Type B pancreatic cell (in vitro differentiated cells): ENCODE measurements at places on chromosomes 13 and 19. TPM values are rescaled to one million over a fixed set of nuclear protein-coding genes. Genes with fewer than 3 reads are reported as not detected.

Gene MCEMP1
- total RNA-seq, result not detected in 2 replicates

Gene FOXO1
- total RNA-seq, result 16.9 and 21.5 TPM in 2 replicates

Gene MRPS31
- 26.7 and 33.6 TPM in 2 replicates for total RNA-seq

Gene MAST1
- total RNA-seq, result 1.9 and 3.5 TPM in 2 replicates

GRCh38 chr19:36528921-36529518 lies 949 bp upstream of the ZNF260 start:
- peaks cover 9% of the 10 kb centered on the region for H3K4me1 ChIP-seq
- H3K27me3 ChIP-seq, result no peaks in the 10 kb centered on the region
- H3K27ac ChIP-seq, result peak overlapping the region; percentile 99
- no peak for DNase-seq
- H3K36me3 ChIP-seq, result peaks cover 49% of the 10 kb centered on the region

DNA sequence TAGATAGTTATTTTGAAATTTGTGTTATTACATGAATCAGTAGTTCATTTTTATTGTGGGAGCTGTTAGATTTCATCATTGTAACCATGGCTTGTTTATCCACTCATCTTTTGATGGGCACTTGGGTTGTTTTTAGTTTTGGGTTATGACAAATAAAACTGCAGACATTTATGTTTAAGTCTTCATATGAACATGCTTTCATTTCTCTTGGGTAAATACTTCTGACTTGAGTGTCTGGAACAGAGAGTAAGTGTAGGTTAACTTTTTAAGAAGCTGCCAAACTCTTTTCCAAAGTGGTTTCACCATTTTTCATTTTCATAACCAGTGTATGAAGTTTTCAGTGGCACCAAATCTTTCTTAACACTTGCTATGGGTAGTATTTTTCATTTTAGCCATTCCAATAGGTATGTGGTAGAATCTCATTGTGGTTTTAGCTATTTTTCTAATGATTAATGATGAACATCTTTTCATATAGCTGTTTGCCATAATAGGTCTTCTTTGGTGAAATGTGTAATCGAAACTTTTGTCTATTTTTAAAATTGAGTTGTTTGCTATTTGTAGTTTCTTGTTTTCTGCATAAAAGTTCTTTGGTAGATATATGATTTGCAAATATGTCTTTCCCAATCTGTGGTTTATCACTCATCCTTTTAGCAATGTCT lies 17.9 kb downstream of the SLAIN1 start:
- no peak overlapping the region for H3K4me3 ChIP-seq
- H3K4me1 ChIP-seq, result peaks cover 3% of the 10 kb centered on the region
- no peaks in the 10 kb centered on the region for H3K27me3 ChIP-seq
- DNase-seq, result no peak
- peaks cover 11% of the 10 kb centered on the region for H3K36me3 ChIP-seq

DNA sequence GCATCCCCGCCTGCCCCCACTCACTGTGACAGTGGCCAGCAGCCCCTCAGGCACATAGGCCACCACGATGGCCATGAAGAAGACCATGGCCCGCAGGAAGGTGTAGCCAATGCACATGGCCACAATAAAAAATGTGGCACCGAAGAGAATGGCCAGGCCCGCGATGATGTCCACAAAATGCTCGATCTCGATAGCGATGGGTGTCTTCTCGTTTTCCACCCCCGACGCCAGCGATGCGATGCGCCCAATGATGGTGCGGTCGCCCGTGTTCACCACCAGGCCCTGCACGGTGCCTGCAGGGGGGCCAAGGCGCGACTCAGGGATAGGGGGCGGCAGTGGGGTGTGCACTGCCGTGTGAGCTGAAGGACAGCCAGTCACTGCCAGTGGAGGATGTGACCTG lies 3.7 kb downstream of the ATP4A start:
- no peak for DNase-seq
- no peaks in the 10 kb centered on the region for H3K36me3 ChIP-seq
- peaks cover 4% of the 10 kb centered on the region for H3K4me1 ChIP-seq
- H3K4me3 ChIP-seq, result no peak overlapping the region

- H3K36me3 ChIP-seq, result no peaks in the 10 kb centered on the region
- H3K27me3 ChIP-seq, result peaks cover 9% of the 10 kb centered on the region
- no peak overlapping the region for H3K4me3 ChIP-seq
- H3K27ac ChIP-seq, result no peak overlapping the region
Observed at GRCh38 chr13:94928127-94928775, 215.9 kb upstream of the SOX21 start.

DNA sequence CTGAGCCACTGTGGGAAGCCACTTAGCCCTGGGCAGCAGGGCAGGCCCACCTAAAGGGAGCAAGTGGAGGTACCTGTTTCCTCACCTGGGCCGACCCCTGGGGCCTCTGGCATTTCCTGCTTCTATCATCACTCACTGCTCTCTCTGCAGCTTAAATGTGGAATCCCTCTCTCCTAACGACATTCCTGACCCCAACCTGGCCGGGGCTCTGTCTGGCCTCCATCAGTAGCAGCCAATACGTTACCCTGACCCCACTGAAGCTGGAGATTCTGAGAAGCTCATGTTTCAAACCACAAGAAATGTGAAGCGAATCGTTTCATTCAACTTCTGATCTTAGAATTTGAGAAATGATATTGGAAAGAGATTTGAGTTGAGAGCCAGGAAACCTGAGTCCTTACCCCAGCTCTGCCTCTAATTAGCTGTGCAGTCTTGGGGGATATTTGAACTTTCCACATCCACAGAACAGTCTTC lies 39.9 kb downstream of the DOCK9 start:
- H3K27ac ChIP-seq, result peak overlapping the region; percentile 35
- H3K4me1 ChIP-seq, result peaks cover 37% of the 10 kb centered on the region
- no peaks in the 10 kb centered on the region for H3K27me3 ChIP-seq
- peaks cover 9% of the 10 kb centered on the region for H3K36me3 ChIP-seq

Gene VSTM1
- total RNA-seq, result not detected in 2 replicates
